ENCODE measurements at places on chromosomes 12 and 14.
A peak's percentile ranks its signal among the peaks of the same experiment; 100 is the strongest.

DNA sequence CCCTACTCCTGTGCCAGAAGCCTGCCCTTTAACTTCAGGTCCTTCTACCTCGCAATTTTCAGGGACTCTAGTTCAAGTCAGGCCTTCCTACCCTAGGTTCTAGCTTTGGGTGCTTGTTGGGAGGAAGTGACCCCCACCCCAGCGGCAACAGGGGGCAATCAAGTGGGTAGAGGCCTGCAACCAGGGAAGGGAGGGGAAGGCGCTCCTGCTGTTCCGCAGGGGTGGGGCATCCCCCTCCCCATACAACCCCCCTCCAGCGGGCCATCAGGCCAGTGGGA is 204 bp upstream of the PRPH start:
- DNase-seq, result no peak

- DNase-seq, result no peak
These were observed 49.1 kb downstream of the BTG1 start for GRCh38 chr12:92096346-92097136.

DNA sequence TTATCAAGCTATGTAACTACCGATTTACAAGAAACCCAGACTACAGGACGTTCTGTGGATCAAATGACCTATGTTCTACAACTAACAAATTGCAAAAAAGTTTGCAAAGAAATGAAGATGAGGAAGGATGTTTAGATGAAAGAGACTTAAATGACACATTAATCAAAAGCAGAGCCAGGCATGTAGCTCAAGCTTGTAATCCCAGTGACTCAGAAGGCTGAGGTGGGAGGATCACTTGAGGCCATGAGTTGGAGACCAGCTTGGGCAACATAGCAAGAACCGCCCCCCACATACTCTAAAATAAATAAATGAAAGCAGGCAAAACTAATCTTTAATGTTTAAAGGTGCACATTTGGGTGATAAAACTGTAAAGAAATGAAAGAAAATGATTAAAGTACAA is 331.9 kb downstream of the BTG1 start:
- no peak for DNase-seq

DNA sequence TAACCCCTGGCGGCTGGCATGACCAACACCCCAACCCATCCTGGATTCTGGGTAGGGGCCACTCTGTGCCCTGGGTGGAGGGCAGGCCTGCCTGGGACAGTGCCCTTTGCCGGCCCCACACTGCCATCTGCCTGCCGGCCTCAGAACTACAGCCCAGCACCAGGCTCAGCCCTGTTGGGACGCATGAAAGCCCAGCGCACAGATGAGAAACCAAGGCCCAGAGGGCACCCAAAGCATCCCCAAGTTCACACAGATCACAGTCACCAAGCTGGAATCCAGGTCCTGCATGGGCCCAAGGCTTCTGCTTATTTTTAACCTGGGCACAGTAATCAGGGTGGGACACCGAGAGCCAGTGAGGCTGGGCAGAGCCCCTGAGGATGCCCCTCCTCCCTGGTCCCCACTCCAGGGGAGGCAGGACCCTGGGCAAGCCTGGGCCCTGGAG is 26.2 kb downstream of the RFLNA start:
- peak; percentile 4 for DNase-seq

DNA sequence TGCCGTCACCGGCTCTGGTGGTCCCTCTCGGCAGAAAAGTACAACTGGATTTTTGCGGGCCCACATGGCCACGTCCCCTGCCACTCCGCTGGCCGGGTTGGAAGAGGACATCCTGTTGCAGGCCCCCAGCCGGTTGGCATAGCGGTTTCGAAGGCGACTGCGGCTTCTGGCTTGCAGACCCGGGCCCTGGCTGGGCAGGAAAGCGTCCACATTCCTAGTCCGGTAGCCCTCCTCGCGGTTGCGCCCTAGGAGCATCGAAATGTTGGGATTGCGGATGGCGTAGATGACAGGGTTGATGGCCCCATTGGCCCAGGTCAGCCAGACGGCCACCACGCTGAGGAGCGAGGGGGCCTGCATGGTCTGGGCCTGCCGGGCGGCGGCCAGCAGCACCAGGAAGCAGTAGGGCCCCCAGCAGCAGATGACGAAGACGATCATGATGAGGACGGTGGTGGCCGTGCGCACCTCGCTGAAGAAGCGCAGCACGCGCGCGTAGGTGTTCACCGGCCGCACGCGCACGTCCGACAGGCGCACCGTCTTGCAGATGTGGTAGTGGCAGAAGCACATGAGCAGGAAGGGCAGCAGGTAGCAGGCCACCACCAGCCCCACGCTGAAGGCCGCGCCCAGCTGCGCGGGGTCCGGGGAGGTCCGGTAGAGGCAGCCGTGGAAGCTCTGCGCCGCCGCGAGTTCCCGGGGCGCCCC is 1.2 kb downstream of the GPR135 start:
- peak; percentile 28 for DNase-seq

DNA sequence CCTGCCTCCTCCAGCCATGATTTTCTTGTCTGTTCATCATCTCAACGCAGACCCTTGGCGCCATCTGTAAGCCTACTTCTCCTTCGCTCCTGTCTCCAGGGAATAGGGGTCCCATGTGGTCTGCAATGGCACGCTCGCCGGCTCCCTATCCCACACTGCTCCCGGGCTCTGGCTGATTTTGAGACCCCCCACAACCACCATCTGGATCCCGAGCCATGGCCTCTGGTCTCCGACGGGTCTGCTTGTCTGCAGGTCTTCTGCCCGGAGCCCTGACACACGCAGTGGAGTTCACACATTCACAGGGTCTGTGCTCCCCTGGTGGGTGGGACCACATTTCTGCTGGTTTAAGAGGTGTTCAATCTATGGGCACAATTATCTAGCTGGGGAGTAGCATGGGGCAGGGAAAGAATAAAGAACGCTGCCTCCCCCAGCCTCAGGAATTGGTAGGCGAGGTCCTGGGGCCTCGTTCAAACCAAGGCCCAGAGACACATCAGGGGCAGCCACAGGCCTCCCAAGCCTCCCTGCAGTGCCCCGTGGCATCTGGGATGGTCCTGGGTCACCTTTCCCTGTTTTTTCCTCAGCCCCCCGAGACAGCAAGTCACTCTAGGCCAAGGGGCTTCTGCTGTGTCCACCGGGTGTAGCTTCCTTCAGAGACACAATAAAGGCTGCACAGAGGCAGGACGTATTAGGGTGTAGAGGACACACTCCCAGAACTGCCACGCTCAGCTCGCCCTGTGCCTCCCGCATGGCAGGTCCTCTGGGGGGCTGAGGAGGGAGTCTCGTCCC is 21.5 kb downstream of the FZD10 start:
- no peak for DNase-seq

DNA sequence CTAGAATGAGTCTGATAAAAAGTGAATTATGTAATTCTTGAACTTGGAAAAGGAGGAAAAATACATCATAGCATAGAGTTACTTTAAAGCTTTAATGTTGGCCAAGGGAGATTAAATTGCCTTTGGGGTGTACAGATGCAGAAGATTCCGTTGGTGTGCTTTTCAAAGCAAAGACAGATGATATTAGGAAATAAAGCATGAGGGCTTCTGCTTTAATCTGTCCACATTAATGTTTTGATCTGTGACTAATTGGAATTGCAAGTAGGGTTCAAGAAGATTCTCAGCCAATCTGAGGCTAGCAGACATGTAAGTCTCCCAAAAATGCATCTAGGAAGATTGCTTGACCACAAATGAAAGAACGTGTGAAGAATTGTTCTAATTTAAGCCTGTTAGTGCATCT is 35.2 kb downstream of the LGR5 start:
- no peak for DNase-seq

- DNase-seq, result no peak
These were observed 175.3 kb downstream of the EMP1 start for GRCh38 chr12:13371797-13372196.

- no peak for DNase-seq
These were observed 9.9 kb downstream of the DIP2B start for GRCh38 chr12:50514526-50515276.

DNA sequence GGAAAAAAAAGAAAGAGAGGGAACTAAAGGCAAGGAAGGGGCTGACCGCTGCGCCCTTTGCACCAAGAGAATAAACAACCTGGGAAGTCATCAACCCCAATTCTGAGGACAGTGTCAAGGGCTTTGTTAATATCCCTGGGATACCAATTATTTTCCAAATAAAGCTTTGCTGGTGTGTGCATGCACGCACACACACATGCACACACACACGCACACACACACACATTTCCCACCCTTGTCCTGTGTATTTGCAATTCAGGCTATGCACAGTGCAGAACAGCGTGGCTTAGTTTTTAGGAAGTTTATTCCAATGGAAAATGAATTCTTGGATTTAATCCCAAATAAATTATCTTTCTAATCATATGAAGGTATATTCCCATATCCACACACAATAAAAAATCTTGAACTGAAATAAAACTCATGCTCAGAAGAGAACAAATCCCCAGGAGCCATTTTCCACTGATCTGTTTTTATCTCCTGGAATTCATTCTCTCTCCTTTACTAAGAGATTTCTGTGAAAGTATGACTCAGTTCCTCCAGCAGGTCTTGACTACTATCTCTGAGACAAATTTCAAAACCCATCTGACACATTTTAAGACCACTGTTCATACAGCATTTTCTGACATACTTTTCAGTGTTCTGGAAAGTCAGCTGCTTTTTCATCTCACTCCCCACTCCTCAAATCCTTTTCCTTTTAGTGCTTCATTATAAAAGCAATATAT is 334.4 kb upstream of the ATP2B1 start:
- no peak for DNase-seq

GRCh38 chr12:115752913-115753726 is 524.4 kb downstream of the MED13L start:
- DNase-seq, result peak; percentile 1

DNA sequence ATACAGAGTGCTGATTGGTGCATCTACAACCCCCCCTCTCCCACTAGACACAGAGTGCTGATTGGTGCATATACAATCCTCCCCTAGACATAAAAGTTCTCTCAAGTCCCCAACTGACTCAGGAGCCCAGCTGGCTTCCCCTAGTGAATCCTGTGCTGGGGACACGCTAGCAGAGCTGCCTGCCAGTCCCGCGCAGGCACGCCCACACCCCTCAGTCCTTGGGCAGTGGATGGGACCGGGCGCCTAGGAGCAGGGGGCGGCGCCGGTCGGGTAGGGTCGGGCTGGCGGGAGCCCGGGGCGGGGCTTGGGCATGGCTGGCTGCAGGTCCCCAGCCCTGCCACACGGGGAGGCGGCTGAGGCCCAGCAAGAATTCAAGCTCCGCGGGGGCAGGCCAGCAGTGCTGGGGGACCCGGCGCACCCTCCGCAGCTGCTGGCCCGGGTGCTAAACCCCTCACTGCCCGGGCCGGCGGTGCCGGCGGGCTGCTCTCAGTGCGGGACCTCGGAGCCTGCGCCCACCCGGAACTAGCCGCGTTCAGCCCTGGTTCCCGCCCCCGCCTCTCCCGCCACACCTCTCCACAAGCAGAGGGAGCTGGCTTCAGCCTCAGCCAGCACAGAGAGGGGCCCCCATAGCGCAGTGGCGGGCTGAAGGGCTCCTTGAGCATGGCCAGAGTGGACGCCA is 64.3 kb upstream of the DDHD1 start:
- DNase-seq, result no peak

DNA sequence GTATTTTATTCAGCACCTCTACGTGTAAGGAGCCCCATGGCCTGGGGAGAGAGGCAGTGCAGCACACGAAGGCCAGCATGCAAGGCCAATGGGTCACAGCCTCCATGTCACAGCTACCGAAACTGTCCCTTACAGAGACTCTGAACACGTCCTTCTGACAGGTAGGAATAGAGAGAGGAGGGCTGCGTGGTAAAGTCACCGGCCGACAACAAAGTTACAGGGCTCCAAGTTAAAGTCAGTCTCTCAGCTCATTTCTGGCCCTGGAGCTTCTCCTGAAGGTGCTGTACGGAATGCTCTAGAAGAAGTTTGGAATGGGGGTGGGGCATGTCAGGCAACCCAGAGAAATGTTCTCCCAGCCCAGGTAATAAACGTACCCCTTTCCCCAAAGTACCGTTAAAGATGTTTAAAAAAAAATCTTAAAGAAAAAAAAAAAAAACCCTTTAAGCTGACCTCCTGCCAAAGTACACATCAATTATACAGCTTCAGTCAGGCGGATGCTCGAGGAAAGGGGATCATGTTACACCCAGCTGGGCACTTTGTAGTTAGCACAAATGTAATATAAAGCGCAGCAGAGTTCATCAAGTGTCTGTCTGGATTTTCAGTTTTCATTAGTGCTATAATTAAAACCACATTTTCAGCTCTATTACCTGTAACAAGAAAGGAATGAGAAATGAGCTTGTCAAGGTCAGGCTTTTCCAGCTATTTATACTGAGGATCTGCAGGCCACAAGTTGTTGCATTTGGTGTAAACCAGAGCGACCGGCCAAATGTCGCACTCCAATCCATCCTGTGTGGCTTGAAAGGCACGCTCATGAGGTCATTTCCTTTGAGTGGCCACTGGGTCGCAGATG is 53.3 kb upstream of the CDKN3 start:
- no peak for DNase-seq

DNA sequence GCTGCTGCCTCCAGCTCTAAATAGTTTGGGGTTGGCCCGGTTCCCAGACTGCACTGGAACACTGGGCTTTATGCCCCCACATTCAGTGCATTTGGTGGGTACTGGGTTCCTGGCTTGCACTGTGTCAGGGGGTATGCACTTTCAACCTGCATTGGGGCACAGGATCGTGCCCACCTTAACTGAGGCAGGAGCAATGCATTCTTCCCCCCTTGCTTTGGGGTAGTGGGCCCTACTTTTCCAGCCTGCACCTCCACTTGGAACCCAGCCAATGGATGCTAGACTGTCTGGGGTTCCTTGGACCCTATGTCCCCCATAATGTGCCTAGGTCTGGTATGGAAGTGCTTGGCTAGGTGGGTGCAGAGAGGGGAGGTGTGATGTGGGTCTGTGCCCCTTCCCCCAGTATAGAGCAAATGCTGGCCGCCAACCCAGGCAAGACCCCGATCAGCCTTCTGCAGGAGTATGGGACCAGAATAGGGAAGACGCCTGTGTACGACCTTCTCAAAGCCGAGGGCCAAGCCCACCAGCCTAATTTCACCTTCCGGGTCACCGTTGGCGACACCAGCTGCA is 615 bp downstream of the TARBP2 start:
- DNase-seq, result no peak

DNA sequence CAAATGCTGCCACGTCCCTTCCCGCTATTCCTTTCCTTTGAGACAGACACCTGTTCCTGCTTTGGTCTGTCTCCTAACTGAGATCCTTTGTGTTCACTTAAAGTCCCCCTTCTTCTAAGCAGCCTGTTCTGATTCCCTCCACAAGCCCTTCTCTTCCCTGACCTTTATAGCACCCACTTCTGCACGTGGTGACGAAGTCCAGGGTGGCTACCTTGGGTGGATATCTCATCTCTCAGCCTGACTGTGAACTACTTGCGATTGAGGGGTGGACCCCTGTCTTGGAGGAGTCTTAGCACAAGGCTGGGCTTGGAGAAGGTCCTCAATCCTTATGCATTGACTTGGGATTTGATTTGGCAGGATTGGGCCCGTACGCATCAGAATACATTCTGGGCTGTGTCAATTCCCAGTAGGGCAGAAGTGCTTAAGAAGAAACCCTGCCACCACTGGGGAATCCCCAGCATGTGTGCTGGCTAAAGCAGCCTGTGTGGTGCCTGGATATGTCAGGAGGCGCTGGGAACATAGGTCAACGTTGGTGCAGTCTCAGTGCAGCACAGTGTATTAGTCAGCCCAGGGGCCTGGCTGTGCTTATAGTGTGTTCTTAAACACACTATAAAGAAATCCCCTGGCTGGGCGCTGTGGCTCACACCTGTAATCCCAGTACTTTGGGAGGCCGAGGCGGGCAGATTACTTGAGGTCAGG is 23.6 kb downstream of the KRT80 start:
- DNase-seq, result no peak

GRCh38 chr14:95455246-95455645 is 61.2 kb downstream of the SYNE3 start:
- DNase-seq, result no peak

Data from hypothalamus (tissue), 51 donors.